ENCODE measurements at places on chromosomes 7 and 10. TPM values are rescaled to one million over a fixed set of nuclear protein-coding genes. Genes with fewer than 3 reads are reported as not detected.

GRCh38 chr7:45524445-45524844, 49.7 kb upstream of the ADCY1 start:
- no peak for DNase-seq

- no peak for DNase-seq
Measured at GRCh38 chr7:86558680-86559501, 84.8 kb upstream of the GRM3 start.

DNA sequence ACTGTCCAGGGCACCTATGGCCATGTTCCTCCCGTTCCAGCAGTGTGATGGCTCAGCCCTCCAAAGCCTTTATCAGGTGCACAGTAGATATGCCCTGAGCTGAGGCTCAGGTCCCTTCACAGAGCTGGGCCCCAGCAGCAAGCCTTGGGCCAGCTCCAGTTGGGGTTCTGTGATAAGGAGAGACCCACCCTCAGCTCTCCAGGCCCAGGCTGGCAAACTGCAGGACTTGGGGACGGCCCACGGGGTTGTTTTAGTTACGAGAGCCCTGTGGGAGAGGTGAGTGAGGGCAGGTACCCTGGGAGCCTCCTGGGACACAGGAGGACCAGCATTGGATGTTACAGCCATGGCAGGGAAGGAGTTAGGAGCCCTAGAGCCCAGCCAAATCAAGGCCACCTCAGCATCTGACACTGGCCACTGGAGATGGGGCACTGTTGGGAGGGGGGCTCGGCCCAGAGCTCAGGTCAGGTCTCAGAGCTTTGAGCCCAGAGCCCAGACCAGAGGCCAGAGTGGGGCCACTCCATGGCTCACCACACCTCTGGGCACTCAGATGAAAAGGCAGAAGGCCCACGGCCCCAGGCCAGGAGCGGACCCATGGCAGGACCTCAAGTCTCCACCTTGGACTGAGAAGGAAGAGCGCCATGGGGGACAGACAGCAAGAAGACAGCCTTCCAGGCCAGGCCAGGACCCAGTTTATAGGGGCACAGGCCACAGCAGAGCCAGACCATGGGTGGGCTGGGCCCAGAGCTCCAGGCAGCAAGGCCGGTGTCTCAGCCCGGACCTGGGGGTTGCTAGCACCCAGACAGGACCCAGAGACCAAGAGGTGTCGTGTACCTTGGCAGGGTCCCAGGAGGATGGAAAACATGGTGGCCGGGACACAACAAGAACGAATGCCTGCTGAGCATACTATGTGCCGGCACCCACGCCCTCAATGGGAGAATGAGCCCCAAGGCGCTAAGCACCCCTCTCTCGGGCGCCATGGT, 12.8 kb downstream of the GRID1 start:
- DNase-seq, result no peak

- no peak for DNase-seq
Measured at GRCh38 chr10:81179805-81180452, 642.2 kb downstream of the SH2D4B start.

Gene HMX2
- polyA plus RNA-seq, result 4.0 TPM

DNA sequence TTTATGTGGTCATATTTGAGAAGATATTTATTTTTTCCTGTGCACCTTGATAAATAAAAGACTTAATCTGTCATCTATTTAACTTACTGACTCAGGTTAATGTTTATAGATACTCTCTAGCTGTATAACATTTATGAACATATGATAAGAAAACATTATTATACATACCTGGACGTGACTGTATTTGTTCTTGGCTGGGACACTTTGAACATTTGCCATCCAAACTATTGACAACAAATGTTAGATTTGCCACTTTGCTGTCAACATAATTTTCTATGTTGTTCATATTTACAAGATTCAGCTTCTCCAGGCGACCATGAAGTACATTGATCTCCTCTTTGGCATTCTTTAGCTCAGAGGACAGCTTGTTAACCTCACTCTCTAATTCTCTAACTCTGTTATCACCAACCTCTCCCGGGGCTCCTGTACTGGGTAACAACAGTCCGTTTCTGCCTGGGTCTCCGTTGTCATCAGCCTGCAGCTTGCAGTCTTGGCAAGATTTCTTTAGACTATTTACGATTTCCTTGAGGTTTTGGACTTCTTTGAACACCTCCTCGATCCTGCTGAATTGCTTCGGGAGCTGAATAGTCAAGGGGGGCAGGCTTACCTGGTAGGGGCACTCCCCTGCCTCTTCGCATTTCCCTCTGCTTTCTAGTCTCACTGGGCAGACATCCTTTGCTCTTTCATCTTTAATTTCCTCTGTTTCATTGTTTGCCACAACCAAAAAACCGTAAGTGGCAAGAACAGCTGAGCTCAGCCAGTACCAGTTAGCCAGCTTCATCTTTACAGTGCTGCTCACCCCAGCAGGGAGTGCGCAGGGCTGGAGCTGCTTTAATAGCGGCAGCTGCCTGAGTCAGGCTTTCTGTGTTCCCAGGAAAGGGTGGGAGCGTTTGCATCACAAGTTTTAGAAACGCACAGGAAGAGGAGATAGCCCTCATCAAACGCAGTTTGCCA, at the start of gene FGL2:
FGL2 (minus strand) TSS at position 807 of the 954 bp plus-strand sequence; CDS start at position 781, 26 bp downstream.
- peak; percentile 35 for DNase-seq

Gene PDK4
- 106 TPM for polyA plus RNA-seq

Gene DNAJC1
- 34.8 TPM for polyA plus RNA-seq
